Right cardiac atrium (tissue), 5 donors: ENCODE measurements at places on chromosomes 4 and X. TPM values are rescaled to one million over a fixed set of nuclear protein-coding genes. Genes with fewer than 3 reads are reported as not detected.
A peak's percentile ranks its signal among the peaks of the same experiment; 100 is the strongest.

The GPC4 gene
- 4.9 TPM for polyA plus RNA-seq

The RNF175 gene
- polyA plus RNA-seq = 9.1 TPM

The GNRHR gene
- polyA plus RNA-seq = not detected

The IL13RA2 gene
- polyA plus RNA-seq = 0.48 TPM

The PRR32 gene
- polyA plus RNA-seq = 2.3 TPM

The RIPPLY1 gene
- polyA plus RNA-seq = not detected

The SCARB2 gene
- 78.2 TPM for polyA plus RNA-seq

The RASGEF1B gene
- polyA plus RNA-seq = 4.3 TPM

The SSX4B gene
- polyA plus RNA-seq = not detected

The GPRASP2 gene
- polyA plus RNA-seq = 9.9 TPM

The PPP4R3C gene
- polyA plus RNA-seq = not detected

The ZFP92 gene
- polyA plus RNA-seq = 0.32 TPM

The SOWAHB gene
- not detected for polyA plus RNA-seq

The BCAP31 gene
- polyA plus RNA-seq = 149 TPM

The ABCG2 gene
- polyA plus RNA-seq = 0.97 TPM

The EVC2 gene
- polyA plus RNA-seq = 2.0 TPM

The MAGEE2 gene
- polyA plus RNA-seq = 0.11 TPM

The HSFX2 gene
- 0.77 TPM for polyA plus RNA-seq

DNA sequence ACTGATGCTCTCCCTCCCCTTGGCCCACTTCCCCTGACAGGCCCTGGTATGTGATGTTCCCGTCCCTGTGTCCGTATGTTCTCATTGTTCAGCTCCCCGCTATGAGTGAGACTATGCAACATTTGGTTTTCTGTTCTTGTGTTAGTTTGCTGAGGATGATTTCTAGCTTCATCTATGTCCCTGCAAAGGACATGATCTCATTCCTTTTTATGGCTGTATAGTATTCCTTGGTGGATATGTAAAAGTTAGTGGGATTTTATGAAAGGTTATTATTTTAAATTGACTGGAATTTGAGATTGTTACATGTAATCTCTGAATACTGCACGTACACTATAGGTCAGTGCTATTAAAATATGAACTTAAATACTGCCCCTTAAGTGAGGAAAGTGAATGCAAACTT is 184.0 kb downstream of the WDFY3 start:
- no peak for DNase-seq

DNA sequence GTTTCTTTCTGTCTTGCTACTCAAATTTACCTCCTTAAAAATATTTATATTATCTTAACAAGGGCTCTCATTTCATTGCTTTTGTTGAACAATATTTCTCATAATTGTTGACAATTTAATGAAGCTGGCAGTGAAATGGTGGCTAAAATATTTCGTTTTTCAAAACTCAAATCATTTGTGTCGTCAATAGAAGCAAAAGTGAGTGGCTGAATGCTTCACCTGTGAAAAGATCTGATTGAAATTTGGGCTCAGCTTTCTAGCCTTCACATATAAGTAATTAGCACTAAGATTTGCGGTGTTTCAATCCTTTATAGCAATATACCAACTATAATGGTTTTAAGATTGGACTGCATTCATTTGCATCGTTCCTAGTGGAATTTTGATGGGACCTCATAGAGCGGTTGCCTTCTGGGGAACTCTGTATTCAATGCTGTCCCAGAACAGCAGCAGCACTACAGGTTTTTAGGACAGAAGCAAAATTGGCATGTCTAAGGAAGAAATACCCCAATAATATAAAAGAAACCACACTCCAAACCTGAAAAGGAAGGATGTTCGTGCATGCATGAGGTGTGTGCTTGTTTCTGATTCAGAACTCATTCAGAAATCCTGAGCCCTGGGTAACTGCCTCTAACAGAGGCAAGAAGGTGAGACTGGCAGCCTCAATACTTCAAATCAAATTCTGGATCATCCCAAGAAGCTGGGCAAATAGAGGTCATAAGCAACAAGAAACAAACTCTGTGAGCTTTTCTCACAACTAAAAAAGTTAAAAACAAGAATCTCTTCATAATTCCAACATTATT is 2.5 kb downstream of the CXCL1 start:
- no peak for DNase-seq

GRCh38 chr4:82623121-82623683 is 61.4 kb upstream of the TMEM150C start:
- no peak for DNase-seq

DNA sequence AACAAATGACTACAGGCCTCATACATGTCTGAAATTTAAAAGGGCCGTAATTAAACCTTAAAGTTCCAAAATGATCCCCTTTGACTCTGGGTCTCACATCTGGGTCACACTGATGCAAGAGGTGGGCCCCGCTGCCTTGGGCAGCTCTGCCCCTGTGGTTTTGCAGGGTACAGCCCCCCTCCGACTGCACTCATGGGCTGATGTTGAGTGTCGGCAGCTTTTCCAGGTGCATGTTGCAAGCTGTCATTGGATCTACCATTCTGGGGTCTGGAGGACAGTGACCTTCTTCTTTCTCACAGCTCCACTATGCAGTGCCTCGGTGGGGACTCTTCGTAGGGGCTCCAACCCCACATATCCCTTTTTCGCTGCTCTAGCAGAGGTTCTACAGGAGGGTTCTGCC is 1537.9 kb downstream of the PCDH18 start:
- no peak for DNase-seq

- DNase-seq = no peak
Observed at GRCh38 chrX:14884714-14885113, 11.5 kb downstream of the MOSPD2 start.

- DNase-seq = no peak
Observed at GRCh38 chr4:142379277-142380051, 466.6 kb downstream of the INPP4B start.

GRCh38 chr4:6043188-6043587 is 25.0 kb upstream of the C4orf50 start:
- no peak for DNase-seq

- DNase-seq = no peak
Observed at GRCh38 chrX:41796577-41796976, 72.6 kb downstream of the GPR82 start.

DNA sequence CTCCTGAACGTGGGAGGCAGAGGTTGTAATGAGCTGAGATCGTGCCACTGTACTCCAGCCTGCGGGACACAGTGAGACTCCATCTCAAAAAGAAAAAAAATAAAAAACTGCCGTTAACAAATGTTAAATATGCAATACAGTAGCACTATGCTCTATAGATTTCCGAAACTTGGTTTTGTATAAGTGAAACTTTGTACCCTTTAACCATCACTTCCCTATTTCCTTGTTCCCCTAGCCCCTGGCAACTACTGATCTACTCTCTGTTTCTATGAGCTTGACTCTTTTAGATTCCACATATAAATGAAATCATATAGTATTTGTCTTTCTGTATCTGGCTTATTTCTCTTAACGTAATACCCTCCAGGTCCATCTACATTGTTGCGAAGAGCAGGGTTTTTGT is 74.1 kb downstream of the TAB3 start:
- no peak for DNase-seq

DNA sequence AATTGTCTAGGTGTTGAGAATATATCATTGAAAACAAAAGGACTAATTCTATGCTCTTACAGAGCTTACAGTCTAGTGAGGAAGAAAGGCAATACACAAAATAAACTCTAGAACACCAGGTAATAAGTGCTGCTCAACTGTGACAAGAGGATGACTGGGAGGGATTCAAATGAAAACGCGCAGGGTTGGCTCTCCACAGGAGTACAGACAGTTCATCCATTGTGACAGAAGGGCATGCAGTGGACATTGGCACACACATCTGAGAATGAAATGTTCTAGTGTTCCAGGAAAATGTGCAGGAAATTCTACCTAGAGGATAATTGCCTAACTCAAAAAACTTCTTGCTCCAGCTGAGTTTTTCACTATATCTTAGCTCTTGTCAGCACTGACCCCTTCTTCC is 492.0 kb downstream of the IDS start:
- DNase-seq = no peak

GRCh38 chr4:3675251-3676115 is 90.7 kb upstream of the ADRA2C start:
- no peak for DNase-seq

- DNase-seq = no peak
Observed at GRCh38 chr4:145564540-145564939, 54.6 kb upstream of the MMAA start.

DNA sequence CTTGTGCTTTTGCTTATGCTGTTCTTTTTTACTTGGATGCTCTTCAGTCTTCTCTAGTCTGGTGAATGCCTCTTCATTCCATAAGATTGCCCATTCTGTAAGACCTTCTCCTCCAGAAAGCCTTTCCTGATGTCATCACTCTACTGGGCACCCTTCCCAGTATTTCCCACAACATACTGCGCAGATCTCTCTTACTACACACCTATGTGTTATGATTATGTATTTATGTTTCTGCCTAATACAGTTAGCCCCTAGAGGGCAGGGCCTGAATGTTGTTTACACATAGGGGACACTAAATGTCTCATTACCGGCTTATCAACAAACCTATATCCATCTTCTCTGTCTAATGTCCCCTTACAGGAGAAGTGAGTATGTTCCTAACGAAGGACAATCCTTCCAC is 21.1 kb downstream of the AIFM1 start:
- no peak for DNase-seq

GRCh38 chrX:113370006-113370405 is 529.4 kb upstream of the AMOT start:
- no peak for DNase-seq

GRCh38 chr4:137700072-137700471 is 167.8 kb upstream of the PCDH18 start:
- DNase-seq = no peak

DNA sequence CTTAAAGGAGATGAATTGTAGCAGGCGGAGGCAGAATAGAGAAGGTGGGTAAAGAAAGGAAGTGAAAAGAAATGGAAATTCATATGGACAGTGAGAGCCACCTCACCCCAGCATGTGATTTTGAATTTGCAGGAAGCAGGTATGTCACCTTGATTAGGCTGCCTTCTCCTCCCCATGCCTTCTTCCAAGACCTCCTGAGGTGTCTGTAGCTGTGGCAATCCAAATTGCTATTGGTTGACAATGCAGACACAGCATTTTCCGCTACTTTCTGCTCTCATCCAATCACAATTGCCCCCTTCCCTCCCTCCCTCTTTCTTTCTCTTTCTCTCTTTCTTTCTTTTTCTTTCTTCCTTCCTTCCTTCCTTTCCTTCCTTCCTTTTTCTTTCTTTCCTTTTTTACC is 38.5 kb downstream of the RAB33B start:
- no peak for DNase-seq

- DNase-seq = no peak
Observed at GRCh38 chr4:78441756-78442155, 109.8 kb upstream of the ANXA3 start.

GRCh38 chr4:117817301-117817700 is 217.0 kb upstream of the NDST3 start:
- no peak for DNase-seq

GRCh38 chr4:5965225-5965624 is 53.0 kb downstream of the C4orf50 start:
- DNase-seq = no peak

DNA sequence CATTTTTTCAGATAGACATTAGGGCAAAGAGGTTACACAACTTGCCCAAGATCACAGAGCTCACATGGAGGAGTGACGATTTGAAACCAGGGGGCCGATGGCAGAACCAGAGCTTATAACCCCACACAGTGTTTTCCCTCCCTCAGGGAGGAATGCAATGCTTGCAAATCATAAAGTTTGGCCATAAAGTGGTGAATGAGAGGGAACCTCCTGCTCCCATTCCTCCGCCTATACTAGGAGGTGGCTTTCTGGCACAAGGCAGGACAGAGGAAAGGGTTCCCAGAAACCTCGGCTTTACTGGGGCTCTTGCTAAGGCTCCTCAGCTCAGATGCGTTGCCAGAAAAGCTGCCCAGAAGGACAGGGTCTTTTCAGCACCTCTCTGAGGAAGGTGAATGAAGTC is 19.3 kb downstream of the TMEM154 start:
- DNase-seq = no peak

- DNase-seq = peak; percentile 56
Observed at GRCh38 chr4:1168191-1169101, 3.9 kb downstream of the SPON2 start.

DNA sequence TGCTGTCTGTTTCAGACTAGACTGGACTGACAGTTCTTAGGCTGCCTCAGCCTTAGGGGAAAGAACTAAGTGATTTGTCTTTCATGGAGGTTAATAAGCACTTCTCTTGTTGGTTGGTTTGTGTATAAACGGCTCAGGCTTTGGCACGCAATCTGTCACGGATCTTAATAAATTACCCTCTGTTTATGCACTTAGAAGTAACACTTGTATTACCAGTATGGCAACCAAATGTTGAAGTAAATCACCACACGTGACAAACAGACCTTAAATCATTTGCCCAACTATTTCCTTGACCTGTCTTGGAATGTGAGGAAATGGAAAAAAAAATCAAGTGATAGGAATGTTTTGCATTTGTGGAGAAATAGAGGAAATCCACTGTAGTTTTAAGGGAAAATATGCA is 69.9 kb downstream of the TEX13A start:
- no peak for DNase-seq

GRCh38 chr4:145904413-145905177 is 34.0 kb downstream of the ZNF827 start:
- no peak for DNase-seq

DNA sequence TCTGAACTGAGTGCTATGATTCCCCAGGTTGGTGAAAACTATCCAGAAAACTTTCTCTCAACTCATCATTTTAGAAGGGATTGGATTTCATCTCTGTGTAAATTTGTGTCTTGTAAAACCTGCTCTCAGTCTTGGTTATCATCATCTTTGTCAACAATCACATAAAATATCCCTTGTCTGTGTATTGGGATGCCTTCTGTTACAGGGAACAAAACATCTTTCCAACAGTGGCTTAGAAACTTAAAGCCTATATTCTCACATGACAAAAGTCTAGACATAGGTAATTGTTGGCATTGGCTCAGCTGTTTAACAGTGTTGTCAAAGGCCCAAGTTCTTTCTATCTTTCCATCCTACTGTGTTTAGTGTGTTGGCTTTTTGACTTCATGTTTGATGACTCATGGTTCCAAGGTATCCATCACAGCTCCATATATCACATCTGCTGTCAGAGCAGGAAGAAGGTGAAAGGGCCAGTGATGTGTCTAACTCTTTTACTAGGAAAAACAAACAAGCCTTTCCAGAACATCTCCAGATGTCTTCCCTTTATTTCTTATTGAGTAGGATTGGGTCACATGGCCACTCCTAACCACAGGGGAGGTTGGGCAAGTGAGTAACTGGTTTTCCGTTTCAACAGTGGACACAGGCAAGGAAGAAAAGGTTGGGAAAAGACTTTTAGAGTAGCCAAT is 65.0 kb downstream of the PHEX start:
- DNase-seq = no peak

GRCh38 chr4:69974631-69975030 is 9.1 kb upstream of the CSN2 start:
- DNase-seq = no peak

DNA sequence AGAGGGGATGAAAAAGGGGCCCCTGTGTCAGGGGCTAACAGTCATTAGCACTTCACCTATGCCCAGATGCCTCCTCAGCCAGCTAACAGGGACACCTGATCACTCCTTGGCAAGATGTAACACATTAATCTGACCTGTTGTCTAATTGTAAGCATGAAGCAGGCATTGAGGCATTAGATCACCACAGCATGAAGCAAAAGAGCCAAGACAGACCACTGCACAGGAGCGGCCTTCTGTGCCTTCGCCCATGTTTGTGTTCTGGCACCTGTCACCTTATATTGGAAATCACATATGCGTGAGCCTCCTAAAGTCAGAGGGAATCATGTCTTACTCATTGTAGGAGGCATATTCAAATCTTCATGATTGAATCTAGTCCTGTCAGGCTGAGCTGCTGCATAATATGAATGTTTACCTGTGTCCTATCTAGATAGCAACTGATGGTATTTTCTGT is 48.4 kb downstream of the PTTG2 start:
- no peak for DNase-seq
